Activated CD8-positive, alpha-beta T cell treated with anti-CD3 and anti-CD28 coated beads, Interleukin-2, amount 10 ng/mL, durations not matched to agents 7 days and 5 days (primary cell): ENCODE measurements at places on chromosomes 16 and 17. TPM values are rescaled to one million over a fixed set of nuclear protein-coding genes. Genes with fewer than 3 reads are reported as not detected.
A peak's percentile ranks its signal among the peaks of the same experiment; 100 is the strongest.

GRCh38 chr16:87702325-87702811 lies 63.4 kb downstream of the KLHDC4 start:
- H3K27ac ChIP-seq, result peak overlapping the region; percentile 79
- no peaks in the 10 kb centered on the region for H3K27me3 ChIP-seq
- peaks cover 52% of the 10 kb centered on the region for H3K4me1 ChIP-seq
- peak; percentile 66 for DNase-seq
- peak overlapping the region; percentile 19 for H3K4me3 ChIP-seq
- H3K36me3 ChIP-seq, result peaks cover 36% of the 10 kb centered on the region

DNA sequence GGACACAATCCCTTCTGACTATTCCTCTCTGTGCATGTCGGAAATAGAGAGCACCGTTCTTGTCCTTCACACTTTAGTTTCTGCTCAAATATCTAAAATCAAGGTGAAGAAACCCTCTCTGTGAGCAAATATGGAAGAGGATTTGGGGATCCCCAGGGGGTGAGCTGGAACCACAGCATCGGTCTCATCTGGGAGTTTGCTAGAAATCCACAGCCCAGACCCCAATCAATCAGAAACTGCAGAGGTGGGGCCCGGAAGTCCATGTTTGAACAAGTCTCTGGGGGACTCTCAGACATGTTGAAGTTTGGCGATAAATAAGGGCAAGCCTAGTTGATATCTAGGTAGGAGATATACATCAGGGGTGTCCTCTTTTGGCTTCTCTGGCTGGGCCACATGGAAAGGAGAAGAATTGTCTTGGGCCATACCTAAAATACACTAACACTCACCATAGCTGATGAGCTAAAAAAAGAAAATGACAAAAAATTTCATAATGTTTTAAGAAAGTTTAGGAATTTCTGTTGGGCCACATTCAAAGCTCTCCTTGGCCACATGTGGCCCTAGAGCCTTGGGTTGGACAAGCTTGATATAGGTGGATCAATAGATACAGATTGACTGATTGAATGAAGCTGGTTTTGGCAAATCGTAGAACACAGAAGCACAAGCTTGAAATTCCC lies 168.0 kb upstream of the FOXF1 start:
- H3K4me3 ChIP-seq, result no peak overlapping the region
- no peak overlapping the region for H3K27ac ChIP-seq

DNA sequence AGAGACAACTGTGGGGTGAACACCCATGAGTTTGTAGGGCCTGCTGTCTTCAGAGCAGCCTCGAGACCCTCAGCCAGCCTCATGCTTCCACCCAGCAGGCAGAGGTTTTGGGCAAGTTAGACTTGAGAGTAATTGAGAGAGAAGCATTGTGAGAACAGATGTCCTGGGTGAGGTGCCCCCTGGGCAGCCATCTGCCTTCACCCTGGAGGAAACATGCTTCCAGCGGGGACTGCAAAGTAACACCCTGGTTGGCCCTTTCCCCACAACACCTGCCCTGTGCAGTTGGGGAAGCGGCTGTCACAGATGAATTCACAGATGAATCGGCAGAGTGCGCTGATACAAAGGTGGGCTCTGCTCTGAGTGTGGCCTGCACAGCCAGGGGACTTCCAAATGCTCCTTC lies 23.4 kb downstream of the ATPAF2 start:
- no peaks in the 10 kb centered on the region for H3K4me1 ChIP-seq
- H3K4me3 ChIP-seq, result no peak overlapping the region
- peaks cover 3% of the 10 kb centered on the region for H3K36me3 ChIP-seq
- no peak overlapping the region for H3K27ac ChIP-seq
- DNase-seq, result no peak
- no peaks in the 10 kb centered on the region for H3K27me3 ChIP-seq

DNA sequence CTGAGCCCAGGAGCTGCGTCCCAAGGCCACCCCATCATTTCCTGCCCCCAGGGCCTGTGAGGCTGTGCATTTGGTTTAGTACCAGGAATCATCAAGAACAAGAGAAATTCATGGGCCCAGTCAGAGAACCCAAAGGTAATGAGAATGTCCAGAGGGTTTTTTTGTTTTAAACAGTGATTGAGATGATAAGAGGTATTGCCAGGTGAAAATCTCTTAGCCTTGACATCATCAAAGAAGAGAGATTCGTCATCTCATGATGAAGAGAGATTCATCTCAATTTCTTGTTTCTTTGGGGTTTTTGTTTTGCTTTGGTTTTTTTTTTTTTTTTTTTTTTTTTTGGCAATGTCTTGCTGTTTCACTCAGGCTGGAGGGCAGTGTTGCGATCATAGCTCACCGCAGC lies 170.6 kb upstream of the CACNG5 start:
- no peaks in the 10 kb centered on the region for H3K27me3 ChIP-seq
- H3K4me3 ChIP-seq, result no peak overlapping the region
- peaks cover 40% of the 10 kb centered on the region for H3K4me1 ChIP-seq
- DNase-seq, result no peak
- H3K27ac ChIP-seq, result no peak overlapping the region

Gene LYZL6
- not detected for total RNA-seq

Gene CD79B
- total RNA-seq, result 22.5 TPM
